HT1080 (cell line): ENCODE measurements at places on chromosomes 4 and X.
A peak's percentile ranks its signal among the peaks of the same experiment; 100 is the strongest.

GRCh38 chr4:2082118-2082517, 23.0 kb downstream of the NAT8L start:
- DNase-seq, result no peak

DNA sequence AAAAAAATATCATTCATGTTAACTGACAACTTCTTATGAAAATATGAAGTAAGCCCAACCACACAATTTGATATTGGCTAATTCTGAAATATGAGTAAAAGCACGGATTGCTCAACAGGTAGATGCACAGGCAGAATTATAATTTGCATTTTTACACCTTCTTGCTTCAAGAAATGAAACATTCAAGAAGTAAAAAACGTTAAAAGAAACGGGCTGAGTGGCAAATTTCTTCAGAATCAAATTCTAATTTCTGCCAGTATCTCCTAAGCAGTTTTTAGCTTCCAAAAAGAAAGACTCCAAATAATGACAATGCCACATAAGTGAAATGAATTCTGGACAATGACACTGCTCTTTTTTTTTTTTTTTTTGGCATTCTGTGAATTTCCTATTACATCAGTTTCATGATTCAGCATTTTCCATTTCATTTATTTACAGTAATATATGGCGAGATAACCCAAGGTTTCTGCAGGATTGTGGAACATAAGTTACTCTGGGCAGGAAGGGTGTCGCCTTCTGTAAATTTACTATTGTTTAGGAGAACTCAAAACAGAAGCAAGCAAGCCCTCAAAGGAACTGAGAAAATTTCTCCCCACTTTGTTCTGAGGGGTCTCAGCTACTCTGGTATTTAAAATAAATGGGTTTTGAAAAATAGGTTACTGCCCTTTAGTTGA, 1.4 kb downstream of the SEL1L3 start:
- peak; percentile 43 for DNase-seq

- DNase-seq, result peak; percentile 23
These were observed 695.2 kb downstream of the GRXCR1 start for GRCh38 chr4:43587758-43588157.

DNA sequence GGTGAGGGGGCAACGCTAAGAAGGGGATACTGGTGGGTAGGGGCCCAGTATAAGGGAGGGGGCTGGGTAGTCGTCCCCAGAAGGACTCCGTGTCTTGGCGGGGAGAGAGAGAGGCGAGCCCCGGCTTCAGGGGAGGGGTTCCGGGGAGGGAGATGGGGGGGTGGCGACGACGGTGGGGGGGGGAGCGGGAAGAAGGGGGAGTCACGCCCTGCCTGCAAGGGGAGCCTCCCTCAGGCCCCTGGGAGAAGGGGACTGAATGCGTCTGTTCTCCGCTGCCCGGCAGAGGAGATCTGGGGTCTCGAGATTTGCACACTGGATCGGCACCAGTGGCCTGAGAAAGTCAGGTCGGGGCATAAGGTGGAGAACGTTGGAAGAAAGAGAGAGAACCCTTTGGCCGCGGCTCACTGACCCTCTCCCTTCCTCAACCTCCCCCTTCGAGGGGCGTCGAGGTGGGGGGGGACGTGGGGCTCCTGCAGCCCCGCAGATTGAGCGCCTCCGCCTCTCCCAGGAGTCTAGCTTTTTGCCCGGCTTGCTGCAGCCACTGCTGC, 609 bp upstream of the BCORL1 start:
- no peak for DNase-seq

DNA sequence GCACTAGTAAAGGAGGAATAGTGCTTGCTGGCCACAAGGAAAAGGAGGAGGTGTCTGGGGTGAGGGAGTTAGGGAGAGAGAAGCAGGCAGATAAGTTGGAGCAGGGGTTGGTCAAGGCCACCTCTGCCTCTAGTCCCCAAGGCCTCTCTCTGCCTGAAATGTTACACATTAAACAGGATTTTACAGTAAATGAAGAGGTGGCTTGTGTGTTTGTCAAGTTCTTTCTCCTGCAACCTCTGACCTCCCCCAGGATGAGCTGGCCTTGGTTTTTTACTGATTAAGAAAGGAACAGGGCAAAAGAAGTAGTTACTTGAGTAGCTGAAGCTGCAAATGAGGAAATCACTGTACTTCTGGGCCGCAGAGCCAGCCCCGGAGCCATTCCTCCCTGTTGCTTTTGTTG, 2.0 kb downstream of the GJB1 start:
- no peak for DNase-seq

DNA sequence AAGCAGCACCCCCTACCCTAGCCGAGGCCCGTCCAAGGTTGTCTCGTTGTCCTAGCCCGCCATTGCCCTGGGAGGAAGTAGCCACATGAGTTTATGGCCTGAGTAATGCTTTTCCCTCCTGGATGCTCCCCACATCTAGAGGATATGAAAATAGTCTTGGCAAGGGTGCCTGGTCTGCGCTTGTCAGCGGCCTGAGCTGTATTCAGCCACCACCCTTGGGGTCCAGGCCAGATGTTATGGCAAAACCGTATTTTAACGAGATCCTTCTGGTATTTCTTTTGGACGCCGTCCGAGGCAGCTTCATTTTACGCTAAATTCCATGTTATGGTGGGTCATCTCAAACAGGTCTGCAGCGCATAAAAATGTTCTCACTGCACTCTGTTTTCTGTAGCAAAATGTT, 89.3 kb downstream of the GPR143 start:
- no peak for DNase-seq

- no peak for DNase-seq
These were observed 148.8 kb downstream of the HS6ST2 start for GRCh38 chrX:132809581-132809980.

DNA sequence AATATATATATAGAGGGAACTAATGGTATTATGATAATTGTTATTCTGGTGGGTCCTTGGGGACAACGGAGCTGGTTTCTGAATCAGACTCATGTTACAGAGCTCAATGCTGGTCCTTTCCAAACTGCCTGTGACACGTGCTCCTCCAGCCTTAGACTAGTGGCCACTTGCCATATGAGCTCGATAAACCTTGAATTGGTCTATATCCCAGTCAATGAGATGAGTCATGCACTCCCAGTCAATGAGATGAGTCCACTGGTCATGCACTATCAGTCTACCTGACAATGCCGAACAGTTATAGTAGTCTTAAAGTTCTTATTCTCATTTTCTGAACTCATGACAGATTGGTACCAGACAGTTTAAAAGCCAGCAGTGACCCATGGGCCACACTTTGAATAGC, 325.2 kb downstream of the LDB2 start:
- peak; percentile 18 for DNase-seq

DNA sequence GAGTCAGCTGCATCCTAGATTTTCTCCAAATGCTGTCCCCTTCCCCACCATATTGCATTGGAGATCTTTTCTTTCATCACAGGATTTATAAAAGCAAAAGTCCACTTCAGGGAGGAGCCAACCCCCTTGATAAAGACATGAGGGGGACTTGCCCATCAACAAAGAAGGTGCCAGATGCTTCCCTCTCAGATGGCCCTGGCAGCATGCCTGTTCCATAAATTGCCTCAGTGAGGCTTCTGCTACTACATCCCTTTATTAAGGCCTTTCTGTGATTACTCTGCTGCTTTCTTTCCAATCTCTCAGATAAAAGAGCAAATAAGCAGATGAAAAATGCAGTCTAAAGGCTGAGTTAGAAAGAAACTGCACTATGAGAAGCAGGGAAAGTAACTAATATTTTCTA, 511.6 kb downstream of the PACRGL start:
- no peak for DNase-seq

GRCh38 chrX:154378059-154378798, 866 bp upstream of the EMD start:
- DNase-seq, result peak; percentile 41

GRCh38 chrX:99901091-99901490, 509.0 kb downstream of the PCDH19 start:
- no peak for DNase-seq

DNA sequence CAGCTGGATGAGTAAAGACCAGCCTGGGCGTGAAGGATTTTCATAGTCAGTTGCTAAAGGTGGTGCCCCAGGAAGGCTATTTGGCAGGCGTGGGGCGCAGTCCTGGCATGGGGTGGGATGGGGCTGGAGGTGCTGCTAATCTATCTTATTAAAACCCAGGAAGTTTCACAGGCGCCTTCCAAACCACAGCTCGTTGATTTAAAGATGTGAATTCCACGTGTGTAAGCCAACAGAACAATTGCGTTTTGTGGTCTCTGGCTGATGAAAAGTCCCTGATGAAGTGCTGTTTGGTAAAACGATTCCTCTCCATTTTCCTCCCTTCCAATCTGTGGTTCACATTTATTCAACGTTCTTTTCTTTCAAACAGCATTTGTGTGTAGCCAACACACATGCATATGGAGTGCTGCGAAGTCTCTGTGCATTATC, 105.0 kb downstream of the TBL1X start:
- DNase-seq, result peak; percentile 8

GRCh38 chr4:154511981-154512380, 20.4 kb upstream of the DCHS2 start:
- no peak for DNase-seq

DNA sequence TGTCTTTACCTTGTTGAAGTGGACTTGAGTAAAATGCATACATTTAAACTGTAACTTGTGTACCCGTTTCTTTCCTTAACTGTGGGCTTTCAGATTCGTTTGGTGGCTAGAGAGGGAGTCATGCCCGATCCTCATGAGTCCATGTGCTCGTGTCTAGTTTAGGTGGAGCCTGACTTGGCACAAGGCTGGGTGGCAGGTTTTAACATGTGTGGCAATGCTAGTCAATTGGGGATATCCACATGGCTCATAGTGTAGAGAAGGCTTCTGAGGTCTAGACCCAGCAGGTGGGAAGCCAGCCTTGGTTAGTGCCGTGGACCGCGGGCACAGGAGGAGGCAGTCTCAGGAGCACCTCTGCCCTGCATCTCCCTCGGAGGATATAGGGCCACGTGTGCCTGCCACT, 48.5 kb upstream of the CLCN4 start:
- no peak for DNase-seq

GRCh38 chrX:10622197-10622596, 1.8 kb upstream of the MID1 start:
- no peak for DNase-seq

DNA sequence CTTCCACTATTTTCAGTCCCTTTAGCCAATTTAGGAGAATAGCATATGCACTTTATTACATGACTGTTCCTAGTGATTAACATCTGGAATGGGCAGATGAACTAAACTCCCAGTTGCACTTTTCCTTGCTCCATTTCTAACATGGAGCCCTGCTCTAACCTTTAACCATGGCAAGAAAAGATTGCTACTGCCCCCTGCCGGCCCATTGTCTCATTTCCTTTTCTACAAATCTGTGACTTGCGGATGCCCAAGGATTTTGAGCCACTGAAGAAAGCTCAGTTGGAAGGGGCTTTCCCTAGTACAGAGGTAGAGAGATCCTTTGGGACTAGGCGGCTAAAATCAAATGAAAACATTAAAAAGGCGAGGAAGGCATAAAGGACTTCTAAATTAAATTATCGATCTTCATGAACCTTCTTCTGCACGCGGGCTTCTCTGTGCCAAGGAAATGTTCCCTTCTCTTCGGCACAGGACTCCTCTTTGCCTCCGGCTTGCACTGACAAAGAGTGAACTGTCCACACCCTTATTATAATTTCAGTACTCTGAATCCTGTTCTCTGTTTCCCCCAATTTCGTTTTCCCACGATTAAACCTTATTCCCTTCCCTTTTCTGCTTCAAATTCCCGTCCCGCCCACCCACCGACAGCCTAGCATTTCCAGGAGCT, 577 bp upstream of the GLRA2 start:
- DNase-seq, result peak; percentile 19

DNA sequence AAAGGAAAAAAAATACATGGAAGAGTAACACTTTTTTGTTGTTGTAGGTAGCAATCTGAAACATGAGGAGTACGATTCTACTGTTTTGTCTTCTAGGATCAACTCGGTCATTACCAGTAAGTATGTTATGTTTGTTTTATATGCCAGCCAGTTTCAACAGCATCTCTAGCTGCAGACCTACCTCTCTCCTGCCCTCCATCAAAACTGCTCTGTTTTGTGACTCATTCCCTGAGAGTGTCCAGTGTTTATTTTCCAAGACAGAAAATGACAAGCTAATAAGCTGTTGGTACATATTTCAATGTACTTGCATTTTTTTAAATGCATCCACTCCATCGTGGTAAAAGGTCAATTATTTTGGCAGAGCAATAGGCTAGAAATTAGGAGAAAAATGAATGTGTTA, 347 bp downstream of the AMTN start:
- DNase-seq, result peak; percentile 19

DNA sequence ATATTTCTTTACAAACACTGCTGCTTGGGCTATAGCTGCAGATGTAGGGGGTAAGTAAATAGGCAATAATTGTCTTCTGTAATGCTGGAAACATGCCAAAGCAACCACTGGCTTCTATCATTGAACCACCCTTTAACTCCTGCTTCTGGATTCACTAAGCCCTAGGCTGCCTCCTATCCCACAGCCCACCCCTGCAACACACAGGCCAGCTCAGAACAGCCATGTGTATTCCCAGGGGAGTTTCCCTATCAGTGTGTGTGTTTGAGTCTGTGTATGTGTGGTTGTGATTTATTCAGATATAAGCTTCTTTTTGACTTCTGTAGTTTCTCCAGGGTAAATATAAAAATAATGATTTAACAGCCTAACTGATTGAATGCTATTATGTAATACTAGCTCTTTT, 291.3 kb downstream of the PCDH10 start:
- DNase-seq, result no peak

GRCh38 chr4:126451237-126451873, 1136.6 kb downstream of the FAT4 start:
- DNase-seq, result peak; percentile 1

DNA sequence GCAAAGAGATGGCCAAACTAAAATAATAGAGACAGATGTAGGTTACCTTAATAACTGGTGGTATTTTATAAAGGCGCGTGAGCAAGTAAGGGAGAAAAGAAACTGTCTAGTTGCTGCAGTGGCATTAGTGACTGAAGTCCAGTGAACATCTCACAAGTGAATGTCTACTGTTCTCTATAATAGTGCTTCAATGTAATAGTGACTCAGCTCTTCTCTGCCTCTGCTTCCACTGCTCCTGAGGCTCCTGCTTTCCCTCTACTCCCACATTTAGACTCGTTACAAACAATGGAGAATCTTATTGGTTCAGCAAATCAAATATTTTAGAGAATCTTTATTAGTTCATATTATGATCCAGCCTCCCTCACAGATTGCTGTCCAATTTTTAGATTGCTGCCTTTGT, 779.1 kb upstream of the HTR2C start:
- no peak for DNase-seq

DNA sequence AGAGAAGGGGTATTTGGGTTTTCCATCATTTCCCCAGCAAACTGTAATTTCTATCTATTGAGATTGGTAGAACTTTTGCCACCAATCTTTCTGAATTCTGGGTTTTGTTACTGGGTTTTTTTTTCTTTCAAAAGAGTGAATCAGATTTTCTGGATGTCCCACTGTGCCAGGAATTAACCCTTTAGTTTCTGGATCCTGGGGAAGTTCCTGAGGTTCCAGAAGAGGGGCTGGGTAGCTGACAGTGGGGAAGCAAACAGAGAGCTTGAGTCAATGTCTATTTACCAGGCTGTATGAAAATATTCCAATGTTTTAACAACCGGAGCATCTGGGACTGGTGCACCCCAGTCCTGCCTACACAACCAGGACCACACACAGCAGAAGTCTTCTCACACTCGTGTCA, 25.8 kb upstream of the SOD3 start:
- DNase-seq, result peak; percentile 43
